Activated naive CD8-positive, alpha-beta T cell treated with anti-CD3 and anti-CD28 coated beads for 36 hours (primary cell): ENCODE measurements at places on chromosomes 4 and X. TPM values are rescaled to one million over a fixed set of nuclear protein-coding genes. Genes with fewer than 3 reads are reported as not detected.

DIPK2B gene
- total RNA-seq = not detected

PDGFRA gene
- not detected for total RNA-seq

MXRA5 gene
- total RNA-seq = not detected

- no peaks in the 10 kb centered on the region for H3K36me3 ChIP-seq
- H3K27ac ChIP-seq = no peak overlapping the region
- H3K27me3 ChIP-seq = peaks cover 27% of the 10 kb centered on the region
- H3K4me3 ChIP-seq = no peak overlapping the region
- H3K4me1 ChIP-seq = no peaks in the 10 kb centered on the region
Measured at GRCh38 chr4:119020158-119020557, 115.5 kb upstream of the MYOZ2 start.

- no peak for DNase-seq
- no peaks in the 10 kb centered on the region for H3K4me1 ChIP-seq
Measured at GRCh38 chrX:8546715-8547114, 82.1 kb downstream of the VCX3B start.

GRCh38 chr4:185167234-185167633, 24.2 kb downstream of the SLC25A4 start:
- peaks cover 16% of the 10 kb centered on the region for H3K4me1 ChIP-seq
- no peak overlapping the region for H3K4me3 ChIP-seq
- H3K27ac ChIP-seq = no peak overlapping the region
- peaks cover 53% of the 10 kb centered on the region for H3K36me3 ChIP-seq
- no peak for DNase-seq
- peaks cover 13% of the 10 kb centered on the region for H3K27me3 ChIP-seq

GRCh38 chrX:65745427-65745826, 78.0 kb downstream of the MSN start:
- DNase-seq = no peak
- no peak overlapping the region for H3K4me3 ChIP-seq
- peaks cover 40% of the 10 kb centered on the region for H3K36me3 ChIP-seq

DNA sequence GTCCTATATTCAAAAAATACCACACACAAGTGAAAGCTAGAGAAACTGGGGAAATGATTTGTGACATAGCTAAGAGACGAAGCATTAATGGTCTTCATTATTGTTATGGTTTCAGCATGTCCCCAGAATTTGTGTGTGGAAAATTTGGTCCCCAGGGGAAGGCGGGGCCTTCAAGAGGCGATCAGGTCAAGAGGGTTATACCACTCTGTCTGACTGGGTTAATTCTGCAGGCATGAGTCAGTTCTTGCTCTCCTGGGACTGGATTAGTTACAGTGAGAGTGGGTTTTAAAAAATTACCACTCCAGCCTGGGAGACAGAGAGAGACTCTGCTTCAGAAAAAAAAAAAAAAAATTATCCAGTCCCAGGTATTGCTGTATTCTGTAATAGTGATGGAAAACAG, 2.1 kb upstream of the MTNR1A start:
- no peak for DNase-seq
- no peaks in the 10 kb centered on the region for H3K36me3 ChIP-seq
- peaks cover 4% of the 10 kb centered on the region for H3K4me1 ChIP-seq
- no peak overlapping the region for H3K27ac ChIP-seq
- H3K27me3 ChIP-seq = peaks cover 29% of the 10 kb centered on the region

DNA sequence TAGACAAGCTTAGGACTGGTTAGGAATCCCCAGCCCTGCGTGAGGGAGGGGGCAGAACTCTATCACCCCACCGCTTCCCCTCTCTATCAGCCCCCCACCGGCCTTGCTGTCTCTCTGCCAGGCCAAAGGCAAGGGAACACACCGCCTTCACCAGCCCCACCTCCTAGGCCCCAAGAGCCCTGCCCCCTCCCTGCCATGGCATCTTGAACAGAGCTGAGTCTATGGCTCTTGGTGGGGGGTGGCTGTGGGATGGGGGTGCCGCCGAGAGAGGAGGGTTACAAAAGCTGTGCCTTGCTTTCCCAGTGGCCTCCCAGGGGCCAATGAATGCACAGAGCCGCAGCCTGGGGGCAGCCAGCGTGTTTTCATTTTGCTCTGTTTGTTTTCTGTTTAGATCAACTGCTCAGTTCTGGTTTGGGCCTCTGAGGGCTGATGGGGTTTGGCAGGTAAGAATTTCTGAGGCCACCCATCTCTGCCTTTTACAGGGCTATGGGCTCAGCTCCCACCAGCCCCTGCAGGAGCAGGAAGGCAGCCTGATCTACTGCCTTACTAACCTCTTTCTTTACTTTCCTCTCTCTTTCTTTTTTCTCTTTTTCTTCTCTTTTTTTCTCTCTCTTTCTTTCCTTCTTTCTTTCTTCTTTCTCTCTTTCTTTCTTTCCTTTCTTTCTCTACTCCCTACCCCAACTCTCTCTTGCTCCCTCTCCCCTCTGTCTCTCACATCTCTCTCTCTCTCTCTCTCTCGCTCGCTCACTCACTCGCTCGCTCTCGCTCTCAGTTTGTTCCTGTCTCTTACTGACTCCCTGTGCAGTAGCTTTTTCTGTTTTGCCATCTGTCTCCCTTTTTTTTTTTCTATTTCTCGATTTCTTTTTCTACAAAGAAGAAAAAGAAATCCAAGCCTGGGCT, 128.3 kb downstream of the PJA1 start:
- no peak for DNase-seq
- no peaks in the 10 kb centered on the region for H3K4me1 ChIP-seq
- no peaks in the 10 kb centered on the region for H3K27me3 ChIP-seq
- no peaks in the 10 kb centered on the region for H3K36me3 ChIP-seq
- H3K27ac ChIP-seq = no peak overlapping the region

DNA sequence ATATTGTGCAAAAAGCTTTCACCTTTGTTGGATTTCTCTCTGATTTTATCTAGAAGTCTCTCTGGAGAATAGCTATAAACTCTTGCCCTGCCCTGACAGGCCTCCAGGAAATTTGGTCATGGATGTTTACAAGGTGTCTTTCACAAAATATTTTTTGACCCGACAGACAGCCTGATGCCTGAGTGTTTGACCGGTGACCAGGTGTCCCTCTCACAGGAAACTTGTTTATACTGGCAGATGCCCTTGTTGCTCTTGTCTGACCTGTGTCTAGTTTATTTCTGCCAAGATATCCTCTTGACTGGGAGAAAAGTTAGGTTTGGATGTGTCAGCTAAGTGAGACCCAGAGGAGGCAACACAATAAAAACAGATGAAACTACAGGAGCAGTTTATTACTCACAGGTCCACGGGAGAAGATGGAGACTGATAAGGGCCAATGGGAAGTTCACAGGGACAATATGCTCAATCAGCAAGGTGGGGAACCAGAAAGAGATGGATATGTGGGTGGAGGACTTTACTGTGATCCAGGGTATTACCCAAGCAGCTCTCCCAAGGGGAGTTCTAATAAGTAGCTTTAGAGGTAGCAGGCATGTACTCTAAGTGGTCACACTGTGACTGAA, 243.3 kb downstream of the ARAP2 start:
- no peaks in the 10 kb centered on the region for H3K36me3 ChIP-seq
- no peak for DNase-seq
- H3K4me1 ChIP-seq = no peaks in the 10 kb centered on the region

DNA sequence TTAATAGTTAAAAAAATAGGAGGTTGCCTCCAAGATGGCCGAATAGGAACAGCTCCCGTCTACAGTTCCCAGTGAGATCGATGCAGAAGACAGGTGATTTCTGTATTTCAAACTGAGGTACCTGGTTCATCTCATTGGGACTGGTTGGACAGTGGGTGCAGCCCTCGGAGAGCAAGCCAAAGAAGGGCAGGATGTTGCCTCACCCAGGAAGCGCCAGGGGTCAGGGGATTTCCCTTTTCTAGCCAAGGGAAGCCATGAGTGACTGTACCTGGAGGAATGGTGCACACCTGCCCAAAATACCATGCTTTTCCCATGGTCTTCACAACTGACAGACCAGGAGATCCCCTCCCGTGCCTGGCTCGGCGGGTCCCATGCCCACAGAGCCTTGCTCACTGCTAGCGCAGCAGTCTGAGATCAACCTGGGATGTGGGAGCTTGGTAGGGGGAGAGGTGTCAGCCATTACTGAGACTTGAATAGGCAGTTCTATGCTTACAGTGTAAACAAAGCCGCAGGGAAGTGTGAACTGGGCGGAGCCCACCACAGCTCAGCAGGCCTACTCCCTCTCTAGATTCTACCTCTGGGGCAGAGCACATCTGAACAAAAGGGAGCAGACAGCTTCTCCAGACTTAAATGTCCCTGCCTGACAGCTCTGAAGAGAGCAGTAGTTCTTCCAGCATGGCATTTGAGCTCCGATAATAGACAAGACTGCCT, 47.5 kb downstream of the PPA2 start:
- H3K4me3 ChIP-seq = no peak overlapping the region
- H3K27ac ChIP-seq = no peak overlapping the region
- H3K4me1 ChIP-seq = peaks cover 18% of the 10 kb centered on the region
- DNase-seq = no peak
- H3K27me3 ChIP-seq = no peaks in the 10 kb centered on the region

DNA sequence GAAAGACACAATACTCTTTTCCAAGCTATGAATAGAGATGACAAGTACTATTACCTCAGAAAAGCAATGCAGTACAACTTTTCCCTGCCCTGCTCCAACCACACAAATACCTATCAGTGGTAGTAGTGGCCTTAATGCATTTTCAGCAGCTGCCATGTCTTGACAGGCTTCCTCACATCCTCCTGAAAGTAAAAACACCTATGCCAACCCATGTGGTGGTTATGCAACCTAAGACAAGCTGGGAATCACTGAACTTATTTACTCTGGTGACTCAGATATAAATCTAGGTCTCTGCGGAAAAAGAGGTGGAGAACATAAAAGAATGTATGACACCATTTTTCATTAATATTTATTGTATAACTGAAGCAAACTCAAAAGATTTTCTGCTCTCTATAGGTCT, 14.5 kb downstream of the WDFY3 start:
- no peaks in the 10 kb centered on the region for H3K4me1 ChIP-seq
- no peaks in the 10 kb centered on the region for H3K27me3 ChIP-seq
- DNase-seq = no peak
- no peaks in the 10 kb centered on the region for H3K36me3 ChIP-seq
